T-helper 2 cell (primary cell): ENCODE measurements at places on chromosomes 1 and 21.

GRCh38 chr1:211588711-211589110 is 9.8 kb upstream of the SLC30A1 start:
- no peak for DNase-seq

GRCh38 chr1:106072909-106073600 is 983.4 kb upstream of the PRMT6 start:
- no peak for DNase-seq

DNA sequence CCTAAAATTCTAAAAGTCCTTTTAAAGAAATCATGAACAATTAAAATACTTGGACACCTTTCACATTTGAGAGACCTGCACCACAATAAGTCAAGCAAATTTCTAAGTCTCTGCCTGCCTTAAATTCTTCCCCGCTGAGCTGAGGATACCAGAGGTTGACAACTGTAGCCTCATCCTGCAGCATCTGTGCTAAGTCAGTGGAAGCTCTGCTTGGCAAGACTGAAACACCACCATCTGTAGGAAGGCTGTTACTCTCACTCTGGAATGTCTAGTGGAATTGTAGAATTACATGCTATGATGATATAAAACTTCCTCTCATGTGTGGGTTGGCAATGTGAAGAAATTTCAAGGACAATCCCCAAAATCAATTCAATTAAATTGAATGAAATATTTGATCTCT is 1756.5 kb downstream of the NCAM2 start:
- DNase-seq = no peak

GRCh38 chr1:28985427-28985826 is 71.1 kb downstream of the EPB41 start:
- DNase-seq = no peak

GRCh38 chr21:26064506-26064905 is 106.1 kb downstream of the APP start:
- no peak for DNase-seq

DNA sequence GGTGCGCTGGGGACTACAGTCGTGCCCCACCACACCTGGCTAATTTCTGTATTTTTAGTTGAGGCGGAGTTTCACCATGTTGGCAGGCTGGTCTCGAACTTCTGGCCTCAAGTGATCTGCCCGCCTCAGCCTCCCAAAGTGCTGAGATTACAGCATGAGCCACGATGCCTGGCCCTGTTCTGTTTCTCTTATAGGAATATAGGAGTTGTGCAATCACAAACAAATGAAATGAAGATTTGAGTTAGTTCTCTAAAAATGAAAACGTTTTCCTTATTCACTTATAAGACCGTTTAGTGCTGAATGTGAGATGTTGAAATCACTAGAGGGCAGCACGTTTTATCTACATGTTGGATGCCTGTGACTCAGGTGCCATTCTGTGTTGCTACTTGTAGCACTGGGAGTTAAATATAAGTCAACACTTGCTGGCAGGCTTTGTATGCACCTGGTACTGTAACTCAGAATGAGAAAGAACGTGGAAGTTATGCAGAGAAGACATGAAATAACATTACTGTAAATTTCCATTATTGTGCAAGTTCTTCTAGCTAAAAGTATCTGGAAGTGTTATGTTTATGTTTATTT is 45.8 kb downstream of the MIGA1 start:
- DNase-seq = no peak

GRCh38 chr1:208825300-208825699 is 581.1 kb upstream of the PLXNA2 start:
- DNase-seq = no peak

GRCh38 chr1:212641956-212642355 is 33.4 kb downstream of the ATF3 start:
- DNase-seq = no peak

DNA sequence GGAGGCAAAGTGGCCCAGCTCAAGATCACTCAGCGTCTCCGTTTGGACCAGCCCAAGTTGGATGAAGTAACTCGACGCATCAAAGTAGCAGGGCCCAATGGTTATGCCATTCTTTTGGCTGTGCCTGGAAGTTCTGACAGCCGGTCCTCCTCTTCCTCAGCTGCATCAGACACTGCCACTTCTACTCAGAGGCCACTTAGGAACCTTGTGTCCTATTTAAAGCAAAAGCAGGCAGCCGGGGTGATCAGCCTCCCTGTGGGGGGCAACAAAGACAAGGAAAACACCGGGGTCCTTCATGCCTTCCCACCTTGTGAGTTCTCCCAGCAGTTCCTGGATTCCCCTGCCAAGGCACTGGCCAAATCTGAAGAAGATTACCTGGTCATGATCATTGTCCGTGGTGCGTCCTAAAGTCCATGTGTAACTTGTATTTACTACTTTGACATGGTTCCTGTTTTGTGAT is 2.7 kb downstream of the RBM15 start:
- DNase-seq = no peak

GRCh38 chr21:14846621-14847020 is 218.2 kb downstream of the NRIP1 start:
- DNase-seq = no peak

DNA sequence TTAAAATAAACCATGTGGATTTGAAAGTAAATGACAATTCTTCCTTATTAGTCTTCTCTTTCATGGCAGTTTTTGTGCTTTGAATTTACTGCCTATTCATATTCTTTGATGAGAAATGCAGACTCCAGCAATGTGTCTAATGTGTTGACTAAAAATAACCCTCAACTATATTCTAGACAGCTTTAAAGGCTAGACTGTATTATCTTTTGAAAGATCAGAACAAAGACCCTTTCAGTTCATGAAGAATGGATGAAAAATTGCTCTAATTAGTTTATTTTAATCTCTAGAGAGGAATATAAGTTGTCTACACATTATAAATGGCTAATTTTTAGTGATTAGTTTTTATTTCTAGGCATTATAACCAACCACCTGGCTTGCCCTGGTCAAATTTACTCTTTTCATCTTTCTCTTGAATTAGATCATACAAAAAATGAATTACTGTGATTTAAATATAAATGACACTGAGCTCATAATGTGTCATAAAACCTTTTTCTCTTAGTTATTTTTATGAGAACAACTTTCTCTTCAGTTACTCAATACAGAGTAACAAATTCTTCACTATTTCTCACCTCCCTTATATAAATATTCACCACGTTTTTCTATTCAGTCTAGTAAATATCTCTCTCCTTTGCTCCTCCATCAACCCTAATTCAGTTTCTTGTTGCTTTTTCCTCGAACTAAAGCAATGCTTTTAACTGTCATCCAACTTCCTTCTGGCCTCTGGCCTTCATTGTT is 428.5 kb upstream of the TMPRSS15 start:
- no peak for DNase-seq

- DNase-seq = no peak
These were observed 14.2 kb upstream of the SRSF4 start for GRCh38 chr1:29195881-29196291.

DNA sequence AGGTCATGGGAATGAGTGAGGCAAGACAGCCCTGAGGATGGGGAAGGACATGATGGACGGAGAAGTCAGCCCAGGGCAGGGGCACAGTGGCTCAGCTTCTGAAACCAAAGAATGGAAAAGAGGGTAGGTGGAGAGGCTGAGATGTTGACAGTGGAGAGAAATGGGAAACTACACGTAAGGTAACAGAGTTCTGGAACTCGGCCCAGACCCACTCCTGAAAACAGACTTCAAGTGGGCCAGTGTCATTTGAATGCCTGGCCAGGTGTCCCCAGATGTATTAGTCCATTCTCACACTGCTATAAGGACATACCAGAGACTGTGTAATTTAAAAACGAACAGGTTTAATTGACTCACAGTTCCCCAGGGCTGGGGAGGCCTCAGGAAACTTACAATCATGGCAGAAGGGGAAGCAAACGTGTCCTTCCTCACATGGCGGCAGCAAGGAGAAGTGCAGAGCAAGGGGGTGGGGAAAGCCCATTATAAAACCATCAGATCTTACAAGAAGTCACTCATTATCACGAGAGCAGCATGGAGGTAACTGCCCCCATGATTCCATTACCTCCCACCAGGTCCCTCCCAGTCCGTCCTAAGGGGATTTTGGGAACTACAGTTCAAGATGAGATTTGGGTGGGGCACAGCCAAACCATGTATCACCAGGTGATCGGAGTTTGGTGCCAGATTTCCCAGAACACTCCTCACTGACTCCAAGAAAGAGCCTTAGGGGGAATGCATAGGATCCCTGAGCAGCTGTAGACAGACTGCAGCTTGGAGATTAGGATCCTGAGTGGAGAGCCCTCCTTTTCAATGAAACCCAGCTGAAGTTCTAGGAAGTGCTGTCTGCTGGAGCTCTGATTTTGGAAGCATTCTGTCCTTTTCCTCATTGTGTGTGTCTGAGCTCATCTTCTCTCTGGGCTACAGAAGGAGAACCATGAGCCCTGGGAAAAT is 40.3 kb downstream of the FHAD1 start:
- DNase-seq = no peak

- DNase-seq = no peak
These were observed 80.1 kb downstream of the CAPZB start for GRCh38 chr1:19405195-19405760.

- DNase-seq = no peak
These were observed 11.7 kb upstream of the CAPN9 start for GRCh38 chr1:230735447-230735846.

DNA sequence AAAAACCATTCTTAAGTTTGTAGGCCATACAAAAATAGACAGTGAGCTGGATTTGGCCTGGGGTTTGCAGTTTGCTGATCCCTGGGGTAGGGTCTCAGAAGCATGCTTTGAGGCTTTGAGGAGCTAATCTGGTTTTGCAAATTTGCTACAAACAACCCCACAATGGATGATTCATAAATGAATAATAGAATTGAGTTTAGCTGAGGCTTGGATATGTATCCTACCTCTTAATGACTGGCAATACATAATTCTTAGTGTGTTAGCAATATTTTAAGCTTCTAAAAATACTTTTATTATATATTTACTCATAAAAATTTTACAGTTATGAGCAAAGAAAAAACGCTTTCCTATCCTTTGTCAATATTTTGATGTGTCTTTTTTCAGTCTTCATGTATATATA is 50.6 kb downstream of the ROR1 start:
- no peak for DNase-seq

DNA sequence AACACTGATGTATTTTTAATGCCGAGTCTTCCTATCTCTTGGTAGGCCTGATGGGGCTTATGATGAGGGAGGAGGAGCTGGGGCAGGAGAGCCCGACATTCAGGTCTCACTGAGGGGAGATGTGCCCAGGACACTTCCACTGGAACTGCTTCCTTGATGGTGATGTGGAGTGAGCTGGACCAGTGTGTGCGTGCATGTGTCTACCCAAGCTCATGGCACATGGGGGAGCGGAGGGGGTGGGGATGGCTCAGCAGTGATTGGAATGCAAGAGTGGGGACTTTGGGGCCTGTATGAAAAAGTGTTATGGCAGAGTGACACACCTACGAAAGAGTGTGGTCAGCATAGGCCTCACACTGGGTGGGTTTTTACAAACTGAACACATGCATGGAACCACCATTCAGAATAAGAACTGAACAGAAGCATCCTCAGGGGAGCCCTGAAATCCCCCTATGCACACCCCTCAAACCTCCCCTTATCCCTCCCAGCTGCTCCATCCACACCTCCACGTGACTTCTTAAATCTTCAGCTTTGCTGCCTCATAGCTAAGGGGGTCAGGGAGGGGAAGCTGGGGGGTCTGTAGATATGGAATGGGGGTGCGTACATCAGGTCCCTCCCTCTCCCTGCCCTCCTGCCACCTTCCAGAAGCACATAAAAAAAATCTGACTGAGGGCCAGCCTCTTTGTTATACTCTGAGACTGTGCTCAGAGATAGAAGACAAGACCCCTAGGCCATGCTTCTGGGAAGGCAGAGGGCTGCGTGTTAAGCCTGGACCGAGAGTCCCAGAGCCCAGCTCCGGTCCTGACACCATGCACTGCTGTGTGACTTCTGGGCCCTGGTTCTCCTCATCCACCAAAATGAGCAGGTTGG is 11.6 kb downstream of the IL6R start:
- no peak for DNase-seq

DNA sequence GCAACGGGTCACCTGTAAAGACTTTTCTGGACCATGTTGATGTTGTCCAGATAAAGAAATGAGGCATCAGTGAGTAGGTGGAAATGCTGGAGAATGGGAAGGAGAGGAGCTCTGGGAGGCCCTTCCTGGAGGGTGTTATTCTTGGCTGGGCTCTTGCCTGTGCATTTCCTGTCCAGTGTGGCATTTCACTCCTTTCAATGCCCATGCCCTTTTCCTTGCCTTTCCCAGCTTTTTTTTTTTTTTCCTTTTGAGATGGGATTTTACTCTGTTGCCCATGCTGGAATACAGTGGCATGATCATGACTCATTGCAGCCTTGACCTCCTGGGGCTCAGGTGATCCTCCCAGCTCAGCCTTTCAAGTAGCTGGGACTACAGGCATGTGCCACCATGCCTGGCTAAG is 11.8 kb downstream of the NOS1AP start:
- no peak for DNase-seq

GRCh38 chr1:8962812-8963530 is 17.3 kb downstream of the CA6 start:
- peak; percentile 55 for DNase-seq

- no peak for DNase-seq
These were observed 248.9 kb downstream of the PLPP3 start for GRCh38 chr1:56330391-56331026.

- DNase-seq = no peak
These were observed 97.0 kb upstream of the GRIK3 start for GRCh38 chr1:37131281-37131680.

- DNase-seq = no peak
These were observed 5.3 kb downstream of the ARF1 start for GRCh38 chr1:228087771-228088251.

DNA sequence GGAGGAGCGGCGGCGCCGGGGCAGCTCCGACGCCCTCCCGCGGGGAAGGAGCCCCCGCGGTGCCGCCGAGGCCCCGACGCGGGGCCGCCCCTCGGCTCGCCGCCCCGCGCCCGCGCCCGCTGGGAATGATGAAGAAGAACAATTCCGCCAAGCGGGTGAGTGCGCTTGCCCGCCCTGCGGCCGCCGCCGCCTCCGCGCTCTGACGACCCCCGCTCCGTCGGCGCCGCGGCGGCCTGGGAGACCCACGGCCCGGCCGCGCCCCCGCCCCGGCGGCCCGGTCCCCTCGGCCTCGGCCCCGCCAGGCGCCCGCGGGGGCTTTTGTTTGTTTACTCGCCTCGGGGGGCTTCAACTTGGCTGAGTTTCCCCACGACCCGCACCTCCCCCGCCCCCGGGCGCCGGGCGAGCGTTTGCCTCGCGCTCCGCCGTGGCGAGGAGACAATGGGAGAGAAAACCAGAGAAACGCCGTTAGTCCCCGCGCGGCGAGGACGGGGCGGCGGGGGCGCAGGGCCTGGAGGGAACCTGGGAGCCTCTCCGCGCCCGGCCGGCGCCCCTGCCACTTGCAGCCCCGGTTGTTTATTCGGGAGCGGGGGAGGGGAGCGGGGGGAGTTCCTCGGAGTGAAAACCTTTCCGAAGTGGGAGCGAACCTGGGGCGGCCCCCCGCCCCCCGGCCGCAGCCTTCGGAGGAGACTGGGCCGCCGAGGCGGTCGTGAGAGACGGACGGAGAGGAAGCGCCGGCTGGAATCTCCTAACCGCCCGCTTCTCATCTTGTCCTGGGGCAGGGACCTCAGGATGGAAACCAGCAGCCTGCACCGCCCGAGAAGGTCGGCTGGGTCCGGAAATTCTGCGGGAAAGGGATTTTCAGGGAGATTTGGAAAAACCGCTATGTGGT is 661 bp downstream of the PLEKHO1 start:
- DNase-seq = no peak
